Activated T-cell treated with anti-CD3 and anti-CD28 coated beads for 48 hours (primary cell): ENCODE measurements at places on chromosomes 2 and 18.

DNA sequence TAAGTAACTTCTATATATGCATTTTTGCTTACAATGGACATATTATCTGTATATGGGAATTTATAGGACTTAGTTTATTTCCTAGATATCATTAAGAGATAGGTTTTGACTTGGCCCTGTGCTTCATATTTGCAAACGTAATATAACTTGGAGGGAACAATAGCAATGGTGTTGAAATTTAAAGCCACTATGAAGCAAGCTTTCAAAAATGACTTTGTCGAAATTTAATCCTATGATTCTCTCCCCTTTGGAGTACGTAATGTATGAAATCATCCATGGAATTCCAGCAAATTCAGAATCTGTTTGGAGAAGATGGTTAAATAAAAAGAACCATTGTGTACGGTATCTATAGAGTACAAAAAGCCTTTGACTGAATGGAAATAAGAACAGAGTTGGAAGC, 486.3 kb downstream of the ARHGAP15 start:
- no peak for DNase-seq

GRCh38 chr2:53286345-53286744, 481.3 kb upstream of the CHAC2 start:
- DNase-seq: no peak

GRCh38 chr18:55317864-55318263, 270.1 kb downstream of the TCF4 start:
- DNase-seq: no peak

- DNase-seq: no peak
These were observed 109.4 kb downstream of the KCTD1 start for GRCh38 chr18:26438980-26439379.

DNA sequence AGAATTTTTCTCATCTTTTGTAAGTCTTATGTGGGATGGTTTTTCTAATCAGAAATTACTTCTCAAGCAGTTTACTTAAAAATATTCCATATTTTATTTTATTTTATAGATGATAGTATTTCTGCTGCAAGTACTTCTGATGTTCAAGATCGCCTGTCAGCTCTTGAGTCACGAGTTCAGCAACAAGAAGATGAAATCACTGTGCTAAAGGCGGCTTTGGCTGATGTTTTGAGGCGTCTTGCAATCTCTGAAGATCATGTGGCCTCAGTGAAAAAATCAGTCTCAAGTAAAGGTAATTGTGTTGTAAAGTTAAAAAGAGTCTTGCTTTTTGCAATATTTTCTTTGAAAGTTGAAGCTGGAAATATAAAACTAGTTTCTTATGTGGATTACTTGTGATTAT, 76.2 kb downstream of the EML4 start:
- no peak for DNase-seq

GRCh38 chr18:29184654-29185053, 1007.7 kb upstream of the CDH2 start:
- DNase-seq: no peak

GRCh38 chr2:171365232-171365631, 68.6 kb downstream of the METTL8 start:
- DNase-seq: no peak

GRCh38 chr2:18299423-18300212, 260.8 kb downstream of the RDH14 start:
- DNase-seq: no peak

DNA sequence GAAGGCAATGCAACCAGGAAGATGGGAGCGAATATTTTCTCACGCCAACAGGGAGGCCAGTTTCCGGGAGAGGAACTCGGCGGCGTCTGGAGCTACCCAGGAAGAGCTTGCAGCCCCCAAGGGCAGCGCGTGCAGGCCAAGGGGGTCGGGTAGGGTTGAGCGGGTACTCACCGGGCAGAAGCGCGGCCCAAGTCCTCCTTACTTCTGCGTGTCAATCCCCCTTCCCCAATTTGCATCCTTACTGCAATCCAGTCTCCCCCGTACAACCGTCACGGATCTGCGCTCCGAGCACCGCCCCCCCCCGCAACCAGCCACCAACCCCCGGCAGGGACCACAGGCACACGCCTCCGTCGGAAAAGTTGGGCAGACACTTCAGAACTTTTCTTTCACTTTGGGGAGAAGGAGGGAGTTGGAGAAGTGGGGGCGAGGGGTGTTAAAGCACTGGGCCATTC, 1.3 kb downstream of the ATP8B1 start:
- DNase-seq: no peak

DNA sequence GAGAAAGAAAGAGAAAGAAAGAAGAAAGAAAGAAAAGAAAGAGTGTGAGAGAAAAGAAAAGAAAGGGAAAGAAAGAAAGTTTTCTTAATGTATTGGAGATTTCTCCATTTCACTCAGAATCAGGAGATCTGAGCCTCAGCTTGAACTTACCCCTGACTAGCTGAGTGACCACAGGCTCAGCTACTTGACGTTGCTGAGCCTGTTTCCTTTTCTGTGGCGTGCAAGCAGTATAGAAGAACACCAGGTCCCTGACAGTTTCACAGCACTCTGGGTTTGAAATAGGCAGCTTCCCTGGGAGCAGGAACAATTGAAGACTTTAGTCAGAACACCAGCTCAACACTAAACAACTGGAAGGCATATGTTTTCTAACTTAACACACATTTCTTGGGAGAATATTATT, 44.7 kb downstream of the MARCO start:
- DNase-seq: no peak

DNA sequence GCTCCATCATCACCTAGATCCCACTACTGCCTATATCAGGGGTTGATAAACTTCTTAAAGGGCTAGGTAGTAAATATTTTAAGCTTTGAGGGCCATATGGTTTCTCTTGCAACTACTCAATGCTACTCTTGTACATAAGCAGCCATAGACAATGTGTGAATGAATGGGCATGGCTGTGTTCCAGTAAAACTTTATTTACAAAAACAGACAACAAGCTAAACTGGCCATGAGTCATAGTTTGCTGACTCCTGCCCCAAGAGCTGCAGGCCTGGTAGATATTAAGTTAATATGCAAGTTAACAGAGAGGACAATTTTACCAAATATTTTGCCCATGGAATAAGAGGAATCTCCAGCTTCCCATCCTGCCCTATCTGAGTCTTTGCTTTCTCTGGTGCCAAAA, 29.8 kb upstream of the MYO3B start:
- no peak for DNase-seq

DNA sequence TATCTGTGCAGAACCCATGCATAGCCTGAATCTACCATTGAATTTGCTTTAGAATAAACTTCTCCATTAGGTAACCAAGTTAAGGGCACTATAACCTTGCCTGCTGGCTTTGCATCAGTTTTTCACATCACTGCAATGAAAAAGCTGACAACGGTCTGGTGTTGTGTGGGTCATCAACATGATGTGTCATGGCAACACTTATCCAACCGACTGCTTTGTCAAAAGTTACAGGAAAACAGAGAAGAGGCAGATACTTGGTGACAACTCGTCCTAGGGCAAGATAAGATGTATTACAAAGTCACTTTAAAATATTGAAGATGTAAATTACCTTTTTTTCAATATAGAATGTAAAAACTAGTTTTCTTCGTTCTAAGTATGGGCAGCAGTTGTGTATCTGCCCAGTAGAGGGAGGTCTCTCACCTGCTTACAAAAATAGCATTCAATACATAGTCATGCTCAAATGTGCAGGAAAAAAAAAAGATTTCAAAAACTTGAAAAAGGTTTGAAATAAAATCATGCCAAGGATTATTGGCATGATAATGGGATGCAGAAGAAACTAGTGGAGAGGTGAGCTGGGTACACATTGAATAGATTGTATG, 96.3 kb downstream of the EVA1A start:
- DNase-seq: no peak

- DNase-seq: no peak
These were observed 46.7 kb downstream of the EML6 start for GRCh38 chr2:54770211-54770610.

DNA sequence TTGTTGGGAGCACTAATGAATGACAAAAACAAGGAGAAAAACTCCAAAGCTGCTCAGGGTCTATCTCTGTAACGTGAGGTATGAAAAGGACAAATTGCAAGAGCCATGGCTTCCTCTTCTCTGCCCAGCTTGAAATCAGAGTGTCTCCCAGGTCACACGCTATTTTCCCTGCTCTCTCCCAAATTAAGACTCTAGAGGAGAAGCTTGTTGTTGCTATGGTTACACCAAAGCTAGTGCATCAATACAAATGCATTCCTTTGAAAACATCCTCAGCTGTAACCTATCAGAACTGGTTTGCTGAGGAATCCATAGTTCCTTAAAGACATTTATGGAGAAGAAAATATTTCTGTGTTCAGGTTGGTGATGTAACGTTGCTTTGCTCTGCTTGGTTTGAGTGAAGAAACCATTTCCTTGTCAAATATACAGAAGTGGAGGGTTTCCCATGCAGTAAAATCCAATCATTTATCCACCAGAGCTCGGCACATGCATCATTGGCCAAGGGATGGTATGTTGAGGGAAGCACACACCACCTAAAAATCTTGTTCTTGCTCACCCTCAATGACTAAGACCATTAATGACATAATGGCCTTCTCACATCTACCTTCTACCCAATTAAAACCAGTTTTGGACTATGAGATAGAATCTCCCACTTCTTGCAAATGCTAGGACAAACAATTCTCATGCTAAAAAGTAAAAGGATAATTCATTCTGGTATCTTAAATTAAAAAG, 2135.6 kb upstream of the CELF4 start:
- no peak for DNase-seq

DNA sequence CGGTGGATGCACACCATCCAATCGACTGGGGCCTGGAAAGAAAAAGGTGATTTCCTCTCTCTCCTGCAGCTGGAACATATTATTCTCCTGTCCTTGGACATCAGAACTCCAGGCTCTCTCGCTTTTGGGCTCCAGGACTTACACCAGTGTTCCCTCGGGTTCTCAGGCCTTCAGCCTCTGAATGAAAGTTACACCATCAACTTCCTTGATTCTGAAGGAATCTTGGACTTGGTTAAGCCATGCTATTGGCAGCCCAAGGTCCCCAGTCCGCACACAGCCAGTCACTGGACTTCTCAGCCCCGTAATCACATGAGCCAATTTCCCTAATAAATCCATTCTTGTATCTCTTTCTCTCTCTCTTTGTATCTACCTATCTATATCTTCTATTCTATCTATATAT, 418.9 kb downstream of the IRS1 start:
- no peak for DNase-seq

- DNase-seq: no peak
These were observed 248.8 kb downstream of the EIPR1 start for GRCh38 chr2:3128786-3129185.

DNA sequence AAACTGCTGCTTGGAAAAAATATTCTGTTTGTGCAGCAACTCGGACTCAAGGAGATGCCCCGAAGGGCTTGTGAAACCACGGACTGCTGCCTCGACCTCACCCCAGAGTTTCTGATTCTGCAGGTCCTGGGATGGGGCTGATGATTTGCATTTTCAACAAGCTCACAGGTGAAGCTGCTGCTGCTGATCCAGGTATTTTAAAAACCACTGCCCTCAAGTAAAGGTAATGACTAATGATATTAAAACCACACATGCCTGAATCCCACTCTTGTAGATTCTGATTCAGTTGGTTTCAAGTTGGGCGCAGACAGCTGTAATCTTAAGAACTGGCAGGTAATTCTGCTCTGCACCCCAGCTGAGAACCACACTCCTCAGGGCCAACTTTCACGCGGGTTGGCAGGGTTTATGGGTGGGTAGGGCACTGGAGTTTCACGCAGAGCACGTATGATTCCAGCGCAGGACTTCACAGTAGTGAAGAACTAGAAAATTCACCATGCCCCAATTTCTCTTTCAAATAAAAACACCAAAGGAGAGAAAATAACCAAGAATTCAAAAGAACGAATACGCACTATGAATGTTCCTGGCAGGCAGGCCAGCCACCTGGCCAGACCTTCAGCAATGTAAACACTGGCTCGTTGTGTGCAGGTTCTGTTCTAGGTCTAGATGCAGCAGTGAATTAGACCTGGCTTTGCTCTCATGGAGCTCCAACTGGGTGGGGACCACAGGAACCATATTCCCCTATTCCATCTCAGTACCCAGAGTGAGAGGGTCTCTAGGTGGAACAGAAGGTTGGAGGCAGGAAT, 74.6 kb upstream of the ZFP36L2 start:
- no peak for DNase-seq

GRCh38 chr2:241940329-241940728, 70.8 kb downstream of the RTP5 start:
- DNase-seq: no peak

DNA sequence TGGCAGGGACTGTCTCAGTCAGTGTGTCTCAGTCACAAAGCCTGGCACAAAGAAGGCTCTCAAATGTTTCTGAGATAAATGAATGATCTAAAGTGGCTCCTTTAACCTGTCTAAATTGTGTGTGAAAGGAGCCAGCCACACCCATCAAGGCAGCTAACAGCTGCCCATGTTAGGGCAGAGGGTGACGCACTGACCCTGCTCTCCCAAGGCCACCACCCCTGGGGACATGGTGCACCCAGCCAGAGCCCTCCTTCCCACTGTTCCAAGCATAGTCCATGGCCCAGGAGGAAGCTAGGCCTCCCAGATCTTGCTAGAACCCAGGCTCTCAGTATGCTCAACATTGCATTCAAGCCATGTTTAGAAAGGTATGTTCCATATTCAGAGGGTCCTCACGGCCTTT, 100.3 kb downstream of the KLHL29 start:
- DNase-seq: no peak

DNA sequence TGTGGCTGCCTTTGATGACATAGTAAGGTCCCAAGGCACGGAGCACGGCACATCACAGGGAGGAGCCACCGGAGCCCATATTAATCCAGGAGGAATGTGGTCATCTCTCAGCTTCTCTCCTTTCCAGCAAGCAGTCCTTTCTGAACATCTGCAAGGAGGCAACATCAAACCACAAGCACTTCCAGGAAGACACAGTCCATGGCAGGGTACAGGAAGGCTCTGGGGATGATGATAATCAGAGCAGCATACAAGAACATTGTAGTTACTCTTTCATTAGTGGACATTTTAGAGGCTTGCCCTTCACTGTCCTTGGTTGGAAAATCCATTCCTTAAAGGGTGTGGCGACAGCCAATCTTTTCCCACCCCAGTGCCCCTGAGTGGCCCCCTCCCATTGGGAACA, 31.1 kb downstream of the YPEL5 start:
- no peak for DNase-seq

- no peak for DNase-seq
These were observed 373.3 kb upstream of the GALNT5 start for GRCh38 chr2:156884216-156884615.

GRCh38 chr2:231716666-231717280, 8.4 kb downstream of the PTMA start:
- DNase-seq: no peak

GRCh38 chr2:60091266-60091665, 462.2 kb downstream of the BCL11A start:
- DNase-seq: no peak

DNA sequence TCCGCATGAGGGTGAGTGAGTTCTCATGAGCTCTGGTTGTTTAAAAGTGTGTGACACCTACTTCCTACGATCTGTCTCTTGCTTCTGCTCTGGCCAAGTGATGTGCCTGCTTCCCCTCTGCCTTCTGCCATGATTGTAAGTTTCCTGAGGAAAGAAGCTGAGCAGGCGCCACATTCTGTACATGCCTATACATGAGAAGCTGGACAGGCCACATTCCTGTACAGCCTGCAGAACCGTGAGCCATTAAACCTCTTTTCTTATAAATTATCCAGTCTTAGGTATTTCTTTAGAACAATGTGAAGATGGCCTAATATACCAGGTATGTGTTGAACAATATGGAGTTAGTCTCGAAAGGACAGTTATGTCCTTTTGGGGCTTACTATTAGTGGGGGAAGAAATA, 281.0 kb downstream of the ALK start:
- DNase-seq: no peak
